ENCODE measurements at places on chromosomes 3 and 15. TPM values are rescaled to one million over a fixed set of nuclear protein-coding genes. Genes with fewer than 3 reads are reported as not detected.

Gene MYLK
- total RNA-seq = 11.6 TPM

Gene GOLGA6L9
- 1.8 TPM for total RNA-seq

Gene CLRN1
- total RNA-seq = not detected

Gene SLC28A2
- not detected for total RNA-seq

Gene COL6A5
- not detected for total RNA-seq

Gene FOXB1
- not detected for total RNA-seq

Gene SETD5
- total RNA-seq = 42.2 TPM
